ENCODE measurements at places on chromosomes 4 and X.

DNA sequence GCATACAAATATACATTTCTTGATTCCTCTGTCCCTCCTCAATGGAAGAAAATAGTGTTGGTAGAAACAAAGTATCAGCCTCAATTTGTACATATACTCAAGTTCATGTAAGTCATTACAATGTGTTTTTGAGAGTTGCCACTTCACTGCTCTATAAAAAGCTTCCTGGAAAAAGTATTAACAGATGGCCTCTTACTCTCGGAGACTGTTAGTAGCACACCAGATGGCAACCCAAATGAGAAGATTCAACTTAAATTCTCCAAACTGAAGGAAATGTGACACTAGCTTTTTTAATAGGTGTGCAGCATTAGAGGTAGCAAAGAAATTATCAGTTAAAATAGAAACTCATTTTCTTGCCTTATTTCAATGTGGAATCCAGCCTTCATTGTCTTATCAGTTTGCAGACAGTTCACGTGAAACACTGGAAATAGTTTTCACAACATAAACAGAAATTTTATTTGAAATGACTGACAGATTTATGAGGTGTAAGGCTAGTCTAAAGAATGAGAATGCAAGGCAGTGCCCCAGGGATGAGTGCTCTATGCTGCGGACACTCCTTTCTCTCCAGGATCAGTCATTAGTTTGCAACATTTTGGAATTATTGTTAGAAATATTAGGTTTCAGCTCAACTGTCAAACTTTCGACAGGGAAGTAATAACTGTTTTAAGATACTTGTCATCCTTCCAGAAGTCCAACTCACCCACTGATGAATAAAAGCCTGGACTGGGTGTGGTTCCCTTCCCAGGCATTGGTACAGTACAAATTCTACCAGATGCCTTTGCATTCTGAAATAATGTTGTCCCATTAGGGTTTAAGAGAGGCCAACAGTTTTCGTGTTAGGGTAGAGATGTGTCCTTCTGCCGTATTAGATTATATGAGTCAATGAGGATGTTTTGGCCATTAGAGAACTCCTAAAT, 50.9 kb downstream of the IDS start:
- DNase-seq, result no peak

DNA sequence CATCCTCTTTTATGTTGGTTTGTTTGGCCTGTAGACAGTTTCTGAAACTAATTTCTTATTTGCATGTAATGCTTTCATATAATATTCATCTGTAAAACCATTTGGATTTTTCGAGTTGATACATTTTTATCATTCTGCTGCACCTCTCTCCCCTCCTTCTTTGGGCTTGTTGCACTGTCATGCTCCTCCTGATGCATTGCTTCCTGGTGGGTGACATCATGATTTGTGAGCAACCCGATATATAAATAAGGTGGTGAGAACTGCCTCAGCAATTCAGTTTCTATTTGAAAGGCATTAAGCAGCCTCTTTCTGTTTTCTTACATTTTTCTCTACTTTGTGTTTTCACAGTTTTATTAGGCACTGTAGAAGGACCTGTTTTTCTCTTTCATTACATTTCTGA, 515.7 kb downstream of the RPA4 start:
- DNase-seq, result no peak

GRCh38 chr4:145277011-145277410, 96.6 kb upstream of the OTUD4 start:
- DNase-seq, result no peak

- peak; percentile 8 for DNase-seq
These were observed 34.2 kb downstream of the MMRN1 start for GRCh38 chr4:89928838-89929237.

DNA sequence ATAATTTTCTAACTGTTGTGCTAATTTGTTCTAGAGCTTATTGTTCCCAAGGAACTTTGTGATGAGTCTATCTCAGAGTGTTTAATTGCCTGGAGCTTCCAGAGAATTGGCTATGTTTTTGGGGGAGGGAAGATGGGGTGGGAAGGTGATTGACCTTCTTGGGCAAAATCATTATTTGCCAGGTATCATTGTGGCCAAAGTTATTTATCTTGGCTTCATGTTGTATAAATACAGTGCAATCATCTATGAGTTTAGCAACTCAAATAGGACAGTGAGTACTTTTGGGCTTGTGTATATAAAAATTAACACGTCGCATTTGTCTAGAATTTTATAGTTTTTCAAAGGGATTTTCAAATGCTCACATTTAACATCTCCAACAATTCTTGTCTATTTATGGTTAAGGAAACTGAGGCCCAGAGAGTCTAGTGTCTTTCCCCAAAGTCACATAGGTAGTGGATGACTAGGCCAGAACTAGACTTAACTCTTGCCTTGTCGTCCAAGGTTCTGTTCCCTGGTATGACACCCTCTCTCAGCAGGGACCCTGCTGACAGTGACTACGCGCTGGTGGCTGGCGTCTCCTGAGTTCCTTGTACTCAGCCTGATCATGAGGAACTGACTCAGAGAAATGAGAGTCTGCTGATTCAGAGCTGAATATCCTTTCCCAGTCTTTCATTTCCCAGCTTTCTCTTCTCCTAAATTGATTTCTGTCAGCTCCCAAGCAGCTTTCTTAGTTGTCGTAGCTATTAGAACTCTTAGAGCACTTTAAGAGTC, 27.7 kb downstream of the FNIP2 start:
- DNase-seq, result no peak

DNA sequence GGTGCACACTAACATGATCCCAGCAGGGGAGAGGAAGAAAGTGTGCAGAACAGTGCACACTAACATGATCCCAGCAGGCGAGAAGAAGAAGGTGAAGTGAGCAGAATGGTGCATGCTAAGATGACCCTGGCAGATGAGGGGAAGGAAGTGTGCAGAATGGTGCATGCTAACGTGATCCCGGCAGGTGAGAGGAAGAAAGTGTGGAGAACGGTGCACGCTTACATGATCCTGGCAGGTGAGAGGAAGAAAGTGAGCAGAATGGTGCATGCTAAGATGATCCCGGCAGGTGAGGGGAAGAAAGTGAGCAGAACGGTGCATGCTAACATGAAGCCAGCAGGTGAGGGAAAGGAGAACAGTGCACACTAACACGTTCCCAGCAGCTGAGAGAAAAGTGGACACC, 83.7 kb downstream of the ACOX3 start:
- DNase-seq, result no peak

- no peak for DNase-seq
These were observed 27.1 kb downstream of the PAK3 start for GRCh38 chrX:111123125-111123524.

DNA sequence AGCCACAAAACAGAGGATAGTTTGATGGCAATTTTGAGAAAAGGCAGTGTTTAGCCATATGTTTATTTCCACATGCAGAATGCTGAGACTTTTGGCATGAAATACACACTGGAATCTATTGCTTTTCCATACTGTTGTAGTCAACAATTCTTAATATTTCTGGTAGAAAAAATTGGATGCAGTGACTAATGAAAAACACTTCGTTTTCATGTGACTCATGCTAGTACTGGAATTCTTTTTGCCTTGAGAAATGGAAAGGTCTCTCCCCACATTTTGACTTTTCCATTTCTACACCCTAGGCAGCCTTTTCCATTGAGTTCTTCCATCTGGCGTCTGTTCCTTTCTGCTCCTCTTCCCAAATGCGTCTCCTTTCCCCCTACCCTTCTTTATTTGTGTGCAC, 425.2 kb upstream of the FTHL17 start:
- no peak for DNase-seq

GRCh38 chr4:147651563-147651962, 32.4 kb downstream of the PRMT9 start:
- DNase-seq, result no peak

DNA sequence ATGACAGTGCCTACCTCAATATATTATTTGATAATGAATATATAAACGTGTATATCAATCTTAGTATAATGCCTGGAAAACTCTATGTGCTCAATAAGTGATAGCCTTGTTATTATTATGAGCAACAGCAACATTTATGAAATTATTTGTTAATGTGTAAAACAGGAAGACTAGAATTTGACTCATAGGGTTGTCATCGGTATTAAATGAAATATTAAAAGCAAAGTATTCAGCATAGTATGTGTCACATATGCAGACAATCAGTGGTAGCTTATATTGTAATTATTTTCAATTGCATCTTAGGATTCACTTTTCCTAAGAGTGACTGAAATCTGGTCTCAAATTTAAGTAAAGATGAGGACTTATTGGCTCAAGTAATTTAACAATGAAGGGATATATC, 24.6 kb downstream of the SPANXD start:
- DNase-seq, result no peak

DNA sequence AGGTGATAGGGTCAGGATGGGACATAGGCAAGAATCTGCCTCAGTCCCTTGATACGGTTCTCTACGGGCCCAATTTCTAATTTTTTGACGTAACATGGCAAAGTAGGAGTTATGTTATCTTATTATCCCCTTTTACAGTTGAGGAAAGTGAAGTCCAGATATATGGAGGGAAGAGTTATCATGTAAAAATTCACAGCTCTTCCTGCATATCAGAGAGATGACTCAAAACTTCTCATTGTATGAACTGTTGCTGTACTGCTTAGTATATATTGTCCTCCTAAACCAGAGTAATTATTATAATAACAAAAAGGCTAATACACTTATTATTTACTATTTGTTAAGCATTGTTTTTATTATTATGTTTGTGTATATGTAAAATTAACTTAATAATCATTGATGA, 260.5 kb upstream of the IGFBP7 start:
- DNase-seq, result no peak

DNA sequence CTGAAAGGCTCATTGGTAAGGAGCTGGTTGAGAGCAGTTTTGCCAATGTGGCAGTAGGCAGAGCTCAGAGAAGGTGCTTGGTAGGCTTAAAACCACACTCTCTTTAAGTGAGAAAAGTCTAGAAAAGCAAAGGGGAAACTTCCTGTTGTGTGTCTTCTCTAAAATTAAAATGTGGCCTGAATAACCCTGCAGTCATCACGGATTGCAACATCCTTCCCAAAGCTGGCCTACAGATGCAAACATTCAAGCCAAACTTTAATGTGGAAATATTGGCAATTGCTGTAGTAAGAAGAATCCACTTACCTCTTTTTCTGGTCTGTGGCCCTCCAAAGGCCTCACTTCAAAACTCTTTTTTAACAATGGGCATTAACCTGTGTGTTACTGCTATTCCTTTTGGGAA, 348.5 kb downstream of the OPHN1 start:
- DNase-seq, result no peak

GRCh38 chrX:22063284-22063683, 31.2 kb downstream of the PHEX start:
- DNase-seq, result no peak

GRCh38 chr4:95761426-95761825, 78.5 kb upstream of the PDHA2 start:
- DNase-seq, result no peak

DNA sequence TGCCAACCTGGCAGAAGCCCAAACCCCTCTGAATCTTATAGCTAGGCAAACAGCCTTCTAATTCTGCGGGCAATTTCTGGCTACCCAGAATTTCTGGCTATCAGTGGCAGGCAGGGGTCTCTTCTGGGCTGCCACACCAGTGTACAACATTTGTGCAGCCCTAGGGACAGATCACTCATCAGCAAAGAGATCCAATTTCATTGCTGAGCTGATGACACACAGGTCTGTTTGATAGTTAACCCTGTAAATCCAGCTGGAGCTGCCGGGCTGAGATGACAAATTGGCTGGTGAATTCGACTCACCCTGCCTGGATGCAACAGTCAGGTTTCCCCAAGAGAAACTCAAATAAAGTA, 2.4 kb downstream of the MID1 start:
- no peak for DNase-seq

- no peak for DNase-seq
These were observed 23.7 kb upstream of the FAM47B start for GRCh38 chrX:34918856-34919255.

- DNase-seq, result peak; percentile 59
These were observed 3.9 kb downstream of the MAML3 start for GRCh38 chr4:140149846-140150635.

GRCh38 chr4:81688085-81688484, 216.4 kb upstream of the RASGEF1B start:
- no peak for DNase-seq

DNA sequence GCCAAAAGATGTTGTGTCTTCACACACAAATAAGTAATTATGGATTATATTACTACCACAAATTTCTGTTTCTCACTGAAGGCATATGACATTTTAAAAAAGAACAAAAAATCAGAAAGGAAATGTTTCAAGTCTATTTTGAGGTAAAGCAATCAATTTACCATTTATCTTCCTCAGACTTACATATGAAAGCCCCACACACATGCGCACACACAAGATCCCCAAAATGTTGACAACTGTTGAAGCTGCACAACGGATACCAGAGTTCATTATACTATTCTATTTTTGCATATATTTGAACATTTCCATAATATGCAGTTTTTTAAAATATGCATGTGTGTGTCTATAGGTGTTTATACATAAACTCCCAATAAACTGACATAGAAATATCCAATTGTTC, 2.7 kb downstream of the LRBA start:
- DNase-seq, result no peak

- DNase-seq, result peak; percentile 5
These were observed 151.5 kb downstream of the CENPC start for GRCh38 chr4:67393699-67394281.

DNA sequence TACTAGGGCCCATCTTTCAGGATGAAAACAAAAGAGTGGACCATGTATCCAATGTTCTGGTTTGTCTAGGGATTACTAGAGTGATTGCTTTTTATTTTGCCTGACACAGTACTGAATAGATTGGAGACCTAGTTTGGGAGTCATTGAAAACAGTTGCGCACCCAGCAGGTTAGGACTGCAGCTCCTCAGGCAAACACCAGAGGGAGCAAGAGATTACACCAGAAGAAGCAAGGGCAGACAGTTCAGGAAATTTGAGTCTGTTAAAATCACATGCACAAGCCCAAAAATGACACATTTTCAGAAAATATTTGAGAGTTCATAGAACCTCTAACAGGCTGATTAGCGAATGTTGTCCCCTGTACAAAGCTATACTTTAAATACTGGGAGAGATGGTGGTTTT, 55.6 kb downstream of the CYLC1 start:
- no peak for DNase-seq

DNA sequence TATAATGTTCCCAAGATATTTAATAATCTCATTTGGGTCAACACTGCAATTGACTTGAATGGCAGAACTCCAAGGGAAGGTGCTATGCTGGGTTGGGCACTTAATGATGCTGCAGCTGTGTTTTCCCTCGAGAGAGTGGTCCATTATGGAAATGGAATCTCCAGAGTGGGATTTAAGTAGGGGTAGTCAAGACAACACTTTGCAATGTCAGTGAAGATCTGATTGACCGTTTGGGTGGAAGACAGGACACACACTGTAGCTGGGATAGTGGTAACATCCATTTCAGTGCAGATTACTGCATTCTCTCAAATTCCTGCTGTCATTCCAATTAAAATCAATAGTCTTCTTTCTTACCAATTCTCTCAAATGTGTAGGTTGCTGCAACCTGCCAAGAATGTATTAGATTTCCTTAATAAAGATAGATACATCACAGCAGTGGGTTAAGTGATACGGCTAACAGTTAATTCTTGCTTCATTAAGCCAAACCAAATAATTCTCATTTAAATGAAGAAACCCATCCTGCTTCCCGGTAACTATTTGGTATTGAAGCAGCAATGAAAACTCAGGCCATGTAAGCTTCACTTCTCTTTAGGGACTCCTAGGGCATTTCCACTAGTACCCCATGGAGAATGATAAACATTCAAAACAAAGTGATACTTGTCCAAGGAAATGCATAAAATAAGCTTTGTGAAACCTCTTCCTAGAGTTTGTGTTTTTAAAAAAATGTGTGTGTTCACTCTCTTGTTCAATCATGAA, 40.5 kb upstream of the RASGEF1B start:
- DNase-seq, result no peak

Measured in T-helper 1 cell (primary cell).